ENCODE measurements at places on chromosomes 7 and 10.

DNA sequence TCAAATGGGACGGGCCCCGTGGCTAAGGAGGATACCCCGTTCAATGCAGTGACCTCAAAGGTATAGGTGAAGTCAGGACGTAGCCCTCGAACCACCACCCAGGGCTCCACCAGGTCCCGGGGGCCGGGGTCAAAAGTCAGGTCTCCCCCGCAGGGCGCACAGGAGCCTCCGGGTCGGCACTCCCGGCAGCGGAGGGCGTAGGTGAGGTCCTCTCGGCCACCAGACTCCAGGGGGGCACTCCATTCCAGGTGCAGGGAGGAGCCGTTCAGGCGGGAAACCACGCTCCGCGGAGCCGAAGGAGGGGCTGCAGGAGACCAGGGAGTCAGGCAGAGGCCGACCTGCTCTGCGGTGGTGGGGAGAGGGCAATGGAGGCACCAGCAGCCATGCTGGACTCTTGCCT, 7.7 kb downstream of the EPHB4 start:
- no peaks in the 10 kb centered on the region for H3K4me1 ChIP-seq
- DNase-seq, result no peak
- H3K27ac ChIP-seq, result no peak overlapping the region
- H3K4me3 ChIP-seq, result no peak overlapping the region
- H3K27me3 ChIP-seq, result no peaks in the 10 kb centered on the region

DNA sequence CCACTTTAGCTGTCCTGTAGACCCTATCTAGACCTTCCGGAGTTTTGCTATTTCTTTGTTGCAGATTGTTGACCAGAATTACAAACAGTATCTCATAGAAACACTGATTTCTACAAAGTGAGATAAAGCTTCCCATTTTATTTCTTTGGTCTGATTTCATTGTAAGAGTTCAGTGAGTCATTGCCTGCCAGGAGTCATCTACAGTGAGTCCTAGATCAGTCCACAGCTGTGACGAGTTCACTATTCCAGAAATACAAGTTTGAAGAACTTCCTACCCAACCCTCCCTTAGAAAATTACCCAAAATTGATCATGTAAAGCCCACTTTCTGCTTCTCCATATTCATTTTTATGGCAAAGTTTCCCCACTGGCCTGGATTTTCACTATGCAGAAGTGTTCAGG, 905.5 kb downstream of the CNTNAP2 start:
- DNase-seq, result no peak
- H3K4me3 ChIP-seq, result no peak overlapping the region
- H3K36me3 ChIP-seq, result no peaks in the 10 kb centered on the region
- no peaks in the 10 kb centered on the region for H3K4me1 ChIP-seq
- H3K27me3 ChIP-seq, result no peaks in the 10 kb centered on the region

DNA sequence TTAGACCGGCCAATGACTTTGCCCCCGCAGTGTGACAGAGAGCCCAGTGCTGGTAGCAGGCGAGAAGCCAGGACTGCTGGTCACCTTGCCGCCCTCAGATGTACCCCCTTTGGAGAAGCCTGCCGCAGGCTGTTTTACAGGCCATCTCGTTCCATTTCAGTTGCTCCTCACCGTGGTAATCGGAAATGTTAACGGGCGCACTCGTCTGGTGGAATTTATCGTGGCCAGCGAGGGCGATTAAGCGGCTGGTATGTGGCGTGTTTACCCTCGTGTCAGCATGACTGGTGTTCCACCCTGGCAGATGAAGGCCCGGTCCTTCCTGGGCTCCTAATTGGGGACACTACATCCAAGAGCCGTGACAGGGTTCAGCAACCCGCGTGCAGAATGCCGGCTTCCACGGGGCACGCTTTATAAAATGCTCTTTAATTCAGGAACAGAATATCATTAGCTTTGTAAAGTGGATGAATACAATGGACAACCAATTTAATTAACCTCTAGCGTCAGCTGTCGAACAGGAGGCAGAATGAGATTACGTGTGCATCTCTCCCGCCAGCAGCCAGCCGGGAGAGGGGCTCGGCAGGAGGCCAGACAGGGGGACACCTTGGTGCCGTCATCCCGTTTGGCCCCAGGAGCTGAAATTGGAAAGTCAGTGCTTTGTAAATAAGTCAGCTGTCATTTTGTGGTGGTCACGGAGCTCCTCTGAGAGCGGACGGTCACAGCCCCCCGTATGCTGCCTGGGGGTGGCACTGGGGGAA, 108.3 kb downstream of the NKX6-2 start:
- DNase-seq, result no peak
- no peak overlapping the region for H3K4me3 ChIP-seq
- H3K36me3 ChIP-seq, result no peaks in the 10 kb centered on the region
- no peaks in the 10 kb centered on the region for H3K4me1 ChIP-seq
- H3K27me3 ChIP-seq, result no peaks in the 10 kb centered on the region

DNA sequence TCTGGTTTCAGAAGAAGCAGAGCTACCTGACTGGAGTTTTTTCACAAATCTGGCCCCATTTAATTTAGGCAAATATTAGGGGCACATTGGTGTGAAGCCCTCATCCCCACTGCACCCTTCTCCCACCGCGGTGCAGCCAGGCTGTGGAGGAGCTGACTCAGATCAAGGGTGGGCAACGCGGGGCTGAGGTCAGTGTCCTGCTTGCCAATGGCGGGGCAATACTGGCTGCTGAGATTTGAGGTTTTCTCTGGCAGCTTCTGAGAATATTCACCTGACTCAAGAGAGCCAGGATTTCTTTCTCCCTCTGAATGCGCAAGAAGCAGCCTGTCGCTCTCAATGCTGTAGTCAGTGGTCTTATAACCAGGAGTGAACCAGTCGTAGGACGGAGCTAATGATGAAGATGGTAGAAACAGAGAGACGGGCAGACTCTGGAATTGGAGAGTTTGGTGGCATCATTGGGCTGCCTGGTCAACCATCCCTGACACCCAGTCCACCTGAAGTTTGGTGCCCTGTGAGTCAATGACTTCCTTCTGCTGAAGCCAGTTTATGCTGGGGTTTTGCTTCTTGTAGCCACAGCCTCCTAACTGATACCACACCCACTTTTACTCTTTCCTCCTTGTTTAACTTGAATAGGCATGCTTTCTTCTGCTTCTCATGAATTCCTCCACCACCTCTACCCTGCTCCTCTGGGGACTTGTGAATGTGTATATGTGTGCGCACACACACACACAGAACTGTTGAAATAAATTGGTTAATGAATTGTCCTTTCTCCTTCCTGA, 123.7 kb upstream of the CTBP2 start:
- no peak overlapping the region for H3K27ac ChIP-seq
- H3K27me3 ChIP-seq, result no peaks in the 10 kb centered on the region
- H3K36me3 ChIP-seq, result no peaks in the 10 kb centered on the region

GRCh38 chr7:91050677-91051076, 213.6 kb upstream of the FZD1 start:
- peaks cover 25% of the 10 kb centered on the region for H3K27me3 ChIP-seq
- H3K4me3 ChIP-seq, result no peak overlapping the region
- H3K27ac ChIP-seq, result no peak overlapping the region

DNA sequence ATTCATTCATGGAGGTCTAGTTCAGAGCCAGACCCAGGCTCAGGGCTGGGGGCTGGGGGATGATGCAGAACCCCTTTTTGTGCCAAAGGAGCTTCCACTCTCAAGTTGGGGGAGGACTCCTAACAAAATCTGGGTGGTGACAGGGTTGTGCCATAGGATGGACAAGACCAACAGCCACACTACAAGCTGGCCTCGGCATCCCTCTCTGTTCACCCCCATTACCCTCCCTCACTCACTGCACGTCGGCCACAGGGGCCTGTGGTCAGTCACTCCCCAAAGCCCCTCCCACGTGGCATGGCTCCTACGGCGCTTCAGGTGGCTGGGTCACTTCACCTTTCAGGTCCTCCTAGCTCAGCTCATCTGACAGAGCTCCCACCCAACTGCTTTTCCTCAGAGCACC, 348.7 kb upstream of the ZMIZ1 start:
- H3K36me3 ChIP-seq, result no peaks in the 10 kb centered on the region
- H3K4me1 ChIP-seq, result no peaks in the 10 kb centered on the region

DNA sequence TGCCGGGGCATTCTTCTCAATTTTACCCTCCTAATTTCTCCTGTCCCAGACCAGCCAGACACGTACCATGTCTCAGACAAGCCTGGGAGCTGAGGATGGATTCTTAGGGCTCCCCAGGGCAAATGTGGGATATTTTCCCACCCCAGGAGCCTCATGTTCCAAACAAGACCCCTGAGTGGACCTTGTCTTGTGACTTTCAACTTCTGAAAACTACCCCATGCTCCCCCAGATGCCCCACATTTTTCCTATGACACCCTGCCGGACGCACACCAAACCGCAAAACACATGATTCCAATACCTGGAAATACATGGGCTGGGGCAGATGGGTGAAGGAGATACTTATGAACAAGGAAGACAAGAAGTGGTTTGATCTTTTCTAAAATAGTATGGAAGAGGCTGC, 874 bp downstream of the GIMAP5 start:
- DNase-seq, result no peak
- H3K27me3 ChIP-seq, result peaks cover 97% of the 10 kb centered on the region
- no peaks in the 10 kb centered on the region for H3K36me3 ChIP-seq
- no peak overlapping the region for H3K4me3 ChIP-seq

- no peak overlapping the region for H3K27ac ChIP-seq
- H3K4me3 ChIP-seq, result no peak overlapping the region
- H3K36me3 ChIP-seq, result no peaks in the 10 kb centered on the region
- H3K27me3 ChIP-seq, result no peaks in the 10 kb centered on the region
- no peak for DNase-seq
- no peaks in the 10 kb centered on the region for H3K4me1 ChIP-seq
Observed at GRCh38 chr7:129315960-129316359, 91.1 kb downstream of the AHCYL2 start.

- H3K27ac ChIP-seq, result no peak overlapping the region
- no peaks in the 10 kb centered on the region for H3K27me3 ChIP-seq
- no peaks in the 10 kb centered on the region for H3K36me3 ChIP-seq
- no peak overlapping the region for H3K4me3 ChIP-seq
- no peak for DNase-seq
Observed at GRCh38 chr7:155974186-155974897, 162.1 kb upstream of the SHH start.

DNA sequence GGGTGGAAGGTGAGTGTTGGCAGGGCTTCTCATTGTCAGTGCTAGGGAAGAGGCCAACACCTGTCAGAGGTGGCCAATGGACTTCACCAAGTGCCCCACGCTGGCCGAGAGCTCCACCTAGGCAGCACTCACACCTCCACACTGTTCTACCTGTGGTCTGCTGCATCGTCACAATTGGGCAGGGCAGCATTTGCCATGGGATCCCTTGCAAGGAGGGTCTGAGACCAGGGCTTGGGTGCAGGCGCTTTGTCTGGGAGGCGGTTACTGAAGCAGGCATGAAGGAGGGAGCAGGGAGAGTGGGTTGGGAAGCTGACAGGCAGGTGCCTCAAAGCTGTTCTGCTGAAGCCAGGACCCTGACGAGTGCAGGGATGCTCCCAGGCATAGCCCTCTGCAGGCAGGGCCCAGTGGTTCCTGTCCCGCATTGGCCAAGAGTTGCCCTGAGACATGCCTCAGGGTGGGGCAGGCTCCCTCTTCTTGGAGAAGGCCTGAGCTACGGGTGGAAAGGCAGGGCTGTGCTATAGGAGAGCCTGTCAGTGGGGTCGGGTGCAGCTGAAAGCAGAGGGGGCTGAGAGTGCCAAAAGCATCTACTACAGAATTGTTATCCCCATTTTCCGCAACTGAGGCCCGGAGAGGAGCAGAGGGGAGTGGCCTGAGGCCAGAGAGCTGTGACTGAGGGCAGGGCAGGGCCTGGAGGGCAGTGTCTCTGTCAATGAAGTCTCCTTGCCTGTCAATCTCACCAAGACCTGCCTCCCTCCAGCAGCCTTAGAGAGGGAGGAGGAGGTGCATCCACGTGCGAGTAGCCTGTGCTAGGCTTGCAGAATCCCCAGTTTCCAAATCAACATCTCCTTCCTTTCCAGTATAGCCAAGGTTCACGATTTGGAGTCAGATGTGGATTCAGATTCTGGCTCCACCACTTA, 4.0 kb downstream of the RBP3 start:
- no peaks in the 10 kb centered on the region for H3K4me1 ChIP-seq
- no peak overlapping the region for H3K27ac ChIP-seq
- no peak overlapping the region for H3K4me3 ChIP-seq
- H3K27me3 ChIP-seq, result no peaks in the 10 kb centered on the region

- no peak overlapping the region for H3K4me3 ChIP-seq
- H3K27ac ChIP-seq, result no peak overlapping the region
- H3K4me1 ChIP-seq, result no peaks in the 10 kb centered on the region
- H3K36me3 ChIP-seq, result peaks cover 7% of the 10 kb centered on the region
- peak; percentile 96 for DNase-seq
Observed at GRCh38 chr10:72340510-72341261, 14.0 kb downstream of the DNAJB12 start.

DNA sequence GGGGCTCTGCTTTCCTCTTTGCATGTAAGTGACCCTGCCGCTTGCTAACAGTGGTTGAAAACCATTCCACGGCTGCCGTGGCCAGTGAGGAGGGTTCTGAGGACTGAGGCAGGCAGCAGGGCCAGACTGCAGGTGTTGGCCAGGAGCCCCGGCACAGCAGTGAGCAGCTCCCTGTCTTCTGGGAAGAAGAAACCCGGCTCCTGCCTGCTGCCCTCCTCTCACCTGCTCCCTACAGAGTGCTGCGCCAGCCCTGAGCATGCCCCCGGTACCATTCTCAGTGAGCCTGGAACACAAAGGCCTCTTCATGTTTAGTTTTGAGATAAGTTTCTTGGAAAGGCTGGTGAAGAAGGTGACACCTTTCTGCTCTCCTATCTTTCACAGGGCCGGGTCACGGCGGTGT, 199.9 kb downstream of the TAX1BP1 start:
- DNase-seq, result no peak
- no peaks in the 10 kb centered on the region for H3K27me3 ChIP-seq
- no peaks in the 10 kb centered on the region for H3K4me1 ChIP-seq
- no peak overlapping the region for H3K4me3 ChIP-seq
- no peak overlapping the region for H3K27ac ChIP-seq

DNA sequence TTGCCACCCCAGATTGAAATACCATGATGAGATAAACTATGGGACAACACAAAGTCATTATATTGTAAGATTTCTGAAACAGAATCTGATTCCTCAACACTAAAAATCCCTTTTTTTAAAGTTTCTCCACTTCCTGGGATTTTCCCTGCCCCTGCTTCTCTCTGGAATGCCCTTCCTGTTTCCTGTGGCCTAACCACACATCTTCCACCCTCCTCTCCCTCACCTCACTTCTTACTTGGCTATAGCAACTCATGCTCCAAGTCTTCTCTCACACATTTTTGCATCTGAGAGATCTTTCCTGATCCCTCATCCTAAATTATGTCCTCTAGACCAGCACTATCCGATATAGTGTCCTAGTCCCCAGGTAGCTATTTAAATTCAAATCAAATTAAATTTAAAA, 4.1 kb upstream of the RELN start:
- no peaks in the 10 kb centered on the region for H3K4me1 ChIP-seq
- H3K27ac ChIP-seq, result no peak overlapping the region
- peaks cover 26% of the 10 kb centered on the region for H3K27me3 ChIP-seq
- no peak for DNase-seq
- H3K4me3 ChIP-seq, result no peak overlapping the region
- no peaks in the 10 kb centered on the region for H3K36me3 ChIP-seq

DNA sequence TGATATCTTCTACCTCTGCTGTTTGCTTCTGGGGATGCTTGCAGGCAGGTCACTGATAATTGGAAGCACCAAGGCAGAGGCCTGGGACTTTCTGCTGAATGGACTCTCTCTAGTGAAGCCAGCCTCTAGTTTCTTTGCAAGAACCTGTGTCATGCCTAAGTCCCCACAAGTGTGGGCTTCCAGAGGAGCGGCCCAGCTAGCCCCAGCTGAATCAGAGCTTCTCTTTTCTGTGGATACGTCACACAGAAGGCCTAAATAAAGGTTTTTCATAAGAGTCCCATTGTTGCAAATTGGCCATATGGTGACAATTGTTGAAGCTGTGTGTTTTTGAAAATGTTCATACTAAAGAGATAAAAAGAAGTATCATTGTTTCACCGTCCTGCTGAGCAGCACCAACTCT, 6.8 kb upstream of the OPALIN start:
- H3K4me1 ChIP-seq, result peaks cover under 1% of the 10 kb centered on the region
- DNase-seq, result no peak
